ENCODE measurements at places on chromosomes 6 and 20.

DNA sequence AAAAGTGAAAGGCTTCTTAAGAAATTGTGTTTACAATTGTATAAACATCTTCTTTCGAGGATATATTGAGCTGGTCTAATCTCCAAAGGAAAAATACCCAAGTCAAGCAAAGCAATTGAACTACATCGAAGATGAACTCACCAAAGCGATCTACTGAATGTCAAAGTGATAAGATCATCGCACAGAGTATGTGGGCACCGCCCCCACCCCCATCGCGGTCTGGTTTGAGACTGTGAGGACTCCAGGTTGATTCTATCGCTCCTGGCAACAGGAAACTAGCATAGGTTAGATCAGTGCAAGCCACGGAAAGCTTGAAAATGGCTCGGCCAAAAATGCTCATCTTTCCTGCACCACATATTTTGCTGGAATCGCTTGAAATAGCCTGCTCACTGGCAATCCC lies 133.2 kb upstream of the RPS6KA2 start:
- DNase-seq: no peak

DNA sequence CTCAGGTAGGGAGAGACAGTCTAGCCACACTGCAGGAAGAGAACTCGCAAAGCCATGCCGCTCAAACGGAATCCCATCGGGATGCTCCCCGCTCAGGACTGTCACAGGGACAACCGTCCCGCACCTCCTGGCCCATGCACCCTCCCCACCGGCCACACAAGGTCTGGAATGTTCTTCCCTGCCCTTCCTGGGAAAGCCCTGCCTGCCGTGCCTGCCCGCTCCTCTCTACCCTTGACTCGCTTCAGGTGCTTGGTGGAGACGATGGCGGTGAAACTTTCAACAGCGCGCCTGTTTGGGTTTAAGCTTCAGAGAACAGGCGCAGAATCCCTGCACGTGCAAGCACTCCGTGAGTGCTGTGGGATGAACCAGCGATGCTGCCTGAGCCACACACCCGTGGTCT lies 20.6 kb downstream of the TAF4 start:
- DNase-seq: no peak

DNA sequence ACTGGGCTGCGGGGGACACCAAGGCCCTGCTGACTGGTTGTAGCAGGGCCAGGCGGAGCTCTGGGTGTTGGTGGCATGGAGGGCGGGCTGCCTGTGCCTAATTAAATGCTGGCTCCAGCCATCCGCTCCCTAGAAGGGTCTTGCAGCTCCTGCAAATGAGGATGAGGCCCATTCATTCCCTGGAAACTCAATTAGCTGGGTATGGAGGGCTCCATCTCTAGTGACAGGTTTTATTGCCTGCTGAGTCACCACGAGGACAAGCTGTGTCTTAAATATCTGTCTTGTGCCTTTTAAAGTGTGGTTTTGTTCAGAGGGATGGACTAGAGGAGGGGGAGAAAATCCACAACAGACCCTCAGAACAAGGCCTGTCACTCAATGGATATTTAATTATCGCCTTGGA lies 60.9 kb downstream of the SULF2 start:
- no peak for DNase-seq

- no peak for DNase-seq
These were observed 129.3 kb upstream of the SYNCRIP start for GRCh38 chr6:85771925-85772430.

DNA sequence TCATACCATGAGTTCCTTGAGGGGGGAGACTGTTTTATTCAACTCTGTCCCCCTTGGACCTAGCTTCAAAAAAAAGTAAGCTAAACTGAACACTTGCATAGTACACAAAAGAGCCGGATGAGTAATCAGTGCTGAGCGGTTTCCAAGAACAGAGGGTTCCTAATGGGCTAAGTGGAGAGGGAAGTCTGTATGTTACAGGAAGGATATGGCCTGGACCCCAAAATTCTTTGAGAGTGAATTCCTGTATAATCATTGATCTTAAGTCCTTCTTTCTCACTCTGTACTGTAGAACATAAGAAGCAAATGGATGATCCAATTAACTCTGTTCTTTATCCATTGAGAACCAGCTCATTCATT lies 324.7 kb upstream of the CNR1 start:
- DNase-seq: no peak

DNA sequence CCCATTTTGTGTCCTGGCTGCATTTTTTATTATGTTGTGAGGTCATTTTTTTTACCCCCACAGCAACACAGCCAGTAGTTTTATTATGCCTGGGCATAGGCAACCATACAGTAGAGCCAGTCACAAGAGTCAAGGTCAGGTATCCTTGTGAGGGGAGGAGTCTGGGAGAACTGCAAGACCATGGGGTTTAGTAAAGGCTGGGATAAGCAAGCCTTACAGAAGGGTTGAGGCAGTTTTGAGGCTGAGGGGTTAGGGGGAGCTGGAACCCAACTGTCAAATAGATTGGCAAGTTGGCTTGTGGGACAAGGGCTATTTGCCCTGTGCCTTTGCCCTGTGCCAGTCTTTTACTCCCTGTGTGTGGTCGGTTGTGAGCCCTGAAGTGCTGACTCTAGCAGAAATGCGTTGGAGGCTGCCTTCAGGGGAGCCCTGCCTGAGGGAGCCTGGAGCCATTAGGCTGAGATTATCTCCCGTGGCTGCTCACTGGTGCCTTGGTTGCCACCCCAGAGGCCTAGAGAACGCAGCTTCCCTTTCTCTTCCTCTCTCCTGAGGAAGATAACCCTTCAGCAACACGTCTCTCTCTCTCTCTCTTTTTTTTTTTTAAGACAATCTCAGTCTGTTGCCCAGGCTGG lies 31.1 kb downstream of the RALY start:
- DNase-seq: no peak

GRCh38 chr20:14583413-14583812 lies 246.0 kb upstream of the FLRT3 start:
- DNase-seq: no peak

DNA sequence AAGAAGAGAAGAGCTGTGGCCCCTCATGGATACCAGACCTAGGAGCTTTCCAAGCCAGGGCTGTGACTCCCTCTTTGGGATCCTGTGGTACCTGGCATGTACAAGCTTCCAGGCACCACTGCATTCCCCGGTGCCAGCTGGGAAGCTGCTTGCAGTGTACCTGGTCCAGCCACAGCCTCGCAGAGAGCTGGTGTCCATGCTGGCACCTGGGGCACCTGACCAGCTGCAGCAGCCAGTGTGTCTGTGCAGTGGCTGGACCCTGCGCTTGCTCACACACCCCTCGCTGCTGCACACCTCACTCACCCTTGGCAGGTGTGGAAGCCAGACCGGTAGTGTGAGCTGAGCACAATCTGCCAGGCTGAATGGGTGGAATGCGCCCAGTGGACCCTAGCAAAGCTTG lies 190.9 kb upstream of the MAN1A1 start:
- DNase-seq: no peak

DNA sequence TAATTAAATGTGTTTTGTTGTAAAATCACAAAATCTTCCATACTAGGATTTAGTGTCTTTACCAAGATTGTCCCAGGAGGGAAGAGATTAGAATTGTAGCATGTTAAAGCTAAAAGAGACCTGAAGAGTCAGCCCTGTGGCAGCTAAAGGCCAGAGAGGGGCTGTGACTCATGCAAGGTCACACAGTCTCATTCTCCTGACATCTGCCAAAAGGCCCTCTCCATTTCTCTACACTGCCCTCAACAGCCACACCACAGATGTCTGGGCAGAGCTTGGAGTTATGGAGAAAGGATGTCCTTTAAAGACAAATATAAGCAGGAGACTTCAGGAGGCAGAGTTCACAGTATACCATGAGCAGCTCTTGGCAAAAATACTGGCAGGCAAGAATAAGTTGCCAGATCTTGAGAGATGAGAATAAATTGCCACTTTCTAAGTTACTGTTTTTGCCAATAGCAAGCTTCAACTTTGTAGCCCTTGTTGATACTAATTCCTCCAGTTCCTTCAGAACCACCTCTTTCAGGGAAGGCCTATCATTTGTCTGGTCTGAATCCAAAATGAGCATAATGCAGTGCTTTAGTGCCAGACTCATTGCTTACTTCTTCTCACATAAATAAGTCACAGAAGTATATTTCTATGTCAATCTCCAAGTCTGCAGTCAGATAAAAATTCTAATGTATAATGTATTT lies 41.7 kb downstream of the AKIRIN2 start:
- DNase-seq: no peak

DNA sequence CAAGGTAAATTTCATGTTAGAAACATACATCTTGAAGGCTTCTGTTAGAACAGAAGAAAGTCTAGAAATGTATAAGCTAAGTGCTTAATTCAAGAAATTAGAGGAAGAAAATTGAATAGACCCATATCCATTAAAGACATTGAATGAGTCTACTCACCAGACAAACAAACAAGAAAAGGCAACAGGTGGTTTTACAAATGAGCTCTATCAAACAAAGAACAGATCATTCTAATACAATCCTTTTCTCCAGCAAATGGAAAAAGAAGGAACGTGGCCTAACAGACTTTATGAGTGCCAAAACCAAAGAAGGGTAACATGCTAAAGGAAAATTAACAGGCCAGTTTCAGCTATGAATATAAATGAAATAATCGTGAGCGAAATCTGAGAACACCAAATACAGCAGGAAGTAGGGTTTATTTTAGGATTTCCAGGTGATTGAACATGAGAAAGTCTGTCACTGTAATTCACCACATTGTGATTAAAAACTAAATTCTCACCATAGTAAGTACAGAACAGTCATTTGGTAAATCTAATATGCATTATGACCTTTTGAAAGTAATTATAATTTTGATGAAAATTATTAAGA lies 22.6 kb downstream of the MTHFD1L start:
- no peak for DNase-seq

DNA sequence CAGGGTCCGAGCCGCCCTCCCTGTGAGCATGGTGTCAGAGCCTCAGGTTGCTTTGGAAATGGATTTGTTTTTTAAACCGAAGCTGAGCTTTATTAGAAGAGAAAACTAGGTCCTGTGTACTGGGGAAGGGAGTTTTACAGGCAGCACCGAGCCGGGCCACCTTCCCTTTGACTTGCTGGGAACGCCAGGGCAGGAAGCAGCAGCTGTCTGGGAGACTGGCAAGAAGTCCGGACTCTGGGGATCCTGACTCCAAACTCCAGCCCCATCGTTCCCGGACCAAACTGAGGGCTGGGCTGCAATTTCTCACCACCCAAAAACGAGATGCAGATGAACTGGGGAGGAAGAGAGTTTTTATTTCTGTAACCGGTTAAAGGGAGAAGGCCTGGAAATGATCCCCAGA lies 214.9 kb upstream of the KCNG1 start:
- no peak for DNase-seq

- no peak for DNase-seq
These were observed 3.0 kb upstream of the FBXO9 start for GRCh38 chr6:53062169-53062539.

DNA sequence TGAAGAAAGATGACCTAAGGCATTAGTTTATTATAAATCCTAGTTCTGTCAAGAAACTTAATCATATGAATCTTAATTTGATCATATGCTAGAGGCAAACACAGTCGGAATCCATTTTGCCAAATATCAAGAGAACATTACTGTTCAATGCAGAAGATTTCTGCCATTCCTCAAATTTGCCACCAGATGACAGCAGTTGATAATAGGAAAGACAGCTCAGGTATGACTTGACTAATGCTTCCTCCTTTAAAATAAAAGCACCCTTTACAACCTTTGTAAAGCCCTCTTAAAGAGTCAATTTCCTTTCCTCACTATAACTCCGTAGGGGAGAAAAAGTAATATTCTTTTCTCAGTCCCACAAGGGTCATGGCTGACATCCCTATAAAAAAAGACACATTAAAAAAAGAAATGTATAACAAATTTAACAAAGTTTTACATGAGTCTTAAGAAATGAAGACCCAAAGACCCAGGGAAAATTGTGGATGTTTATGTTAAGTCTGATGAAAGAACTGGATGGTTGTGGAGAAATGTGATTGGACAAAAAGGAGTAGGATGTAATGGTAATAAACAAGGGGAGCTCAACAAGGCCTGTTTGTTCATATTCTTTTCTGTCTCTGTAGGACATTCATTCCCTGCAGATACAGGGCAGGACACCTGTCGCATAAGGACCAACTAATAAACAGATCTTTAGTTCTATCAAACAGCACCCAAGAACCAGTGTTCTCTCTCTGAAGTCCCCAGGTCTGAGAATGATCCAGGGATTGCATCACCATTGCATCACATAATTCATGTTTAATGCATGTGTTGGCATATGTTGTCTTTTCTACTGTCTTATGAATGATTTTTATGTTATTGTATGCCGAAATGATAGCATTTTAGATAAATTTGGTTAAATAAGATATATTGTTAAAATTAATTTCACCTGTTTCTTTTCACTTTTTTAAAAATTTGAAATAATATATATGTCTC lies 23.0 kb upstream of the IL17A start:
- DNase-seq: no peak

- DNase-seq: no peak
These were observed 34.5 kb upstream of the MPC1 start for GRCh38 chr6:166417285-166417691.

DNA sequence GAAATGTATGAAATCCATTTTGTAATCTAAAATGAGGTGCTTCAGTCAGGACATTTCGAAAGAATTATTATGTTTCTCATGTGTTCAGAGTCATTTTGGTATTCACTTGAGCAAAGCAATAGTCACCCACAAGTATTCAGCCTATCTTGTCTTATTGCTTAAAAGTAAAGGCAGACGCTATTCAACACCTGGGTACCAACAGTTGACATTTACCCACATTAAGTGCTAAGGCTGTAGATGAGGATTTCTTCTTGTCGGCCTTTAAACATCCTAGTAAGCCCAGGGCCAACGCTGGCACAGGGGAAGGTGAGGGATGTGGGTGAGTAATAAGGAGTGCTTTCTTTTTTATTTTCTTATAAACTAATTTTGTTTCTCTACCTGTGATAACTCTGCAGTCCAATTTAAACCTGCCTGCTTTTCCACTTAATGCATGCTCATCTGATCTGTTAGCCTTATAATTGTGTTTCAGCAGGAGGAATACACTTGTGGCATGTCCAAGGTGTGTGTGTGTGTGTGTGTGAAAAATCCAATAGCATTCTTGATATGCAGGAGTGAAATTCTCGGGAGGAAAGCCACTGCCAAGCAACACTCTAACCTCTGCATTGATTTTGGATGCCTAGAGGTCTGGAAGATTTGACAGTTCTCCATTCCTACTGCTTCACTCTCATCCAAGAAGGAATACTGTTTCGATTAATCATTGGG lies 252.0 kb downstream of the SOX4 start:
- DNase-seq: no peak

- no peak for DNase-seq
These were observed 33.9 kb upstream of the RNF144B start for GRCh38 chr6:18353251-18353650.

- DNase-seq: no peak
These were observed 7.2 kb downstream of the NHSL1 start for GRCh38 chr6:138492113-138492512.

- no peak for DNase-seq
These were observed 215.5 kb upstream of the ECI2 start for GRCh38 chr6:4350567-4351519.

GRCh38 chr20:34102342-34102741 lies 9.7 kb downstream of the EIF2S2 start:
- DNase-seq: no peak

DNA sequence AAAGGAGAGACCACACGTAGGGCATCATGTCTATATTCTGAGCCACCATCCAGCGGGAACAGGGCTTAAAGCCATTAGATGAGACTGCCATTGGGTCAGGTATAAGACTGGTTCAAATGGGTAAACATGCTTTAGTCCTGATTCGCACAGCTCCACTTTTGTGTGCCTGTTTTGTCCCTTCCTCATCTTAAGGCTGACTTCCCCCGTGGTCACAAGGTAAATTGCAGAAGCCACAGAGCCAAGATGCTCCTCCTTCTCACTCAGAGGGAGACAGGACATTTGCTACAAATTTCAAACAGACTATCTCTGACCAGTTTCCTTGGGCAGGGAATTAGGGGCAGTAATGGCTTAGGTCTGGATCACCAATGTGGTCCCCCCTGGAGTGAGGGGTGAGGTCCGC lies 11.4 kb upstream of the IFNGR1 start:
- no peak for DNase-seq
